Skeletal muscle cell (primary cell): ENCODE measurements at places on chromosomes 6 and 20.

- no peak for DNase-seq
These were observed 1.1 kb downstream of the EIF2S2 start for GRCh38 chr20:34110745-34111641.

GRCh38 chr6:101703311-101703710 lies 309.8 kb downstream of the GRIK2 start:
- no peak for DNase-seq

DNA sequence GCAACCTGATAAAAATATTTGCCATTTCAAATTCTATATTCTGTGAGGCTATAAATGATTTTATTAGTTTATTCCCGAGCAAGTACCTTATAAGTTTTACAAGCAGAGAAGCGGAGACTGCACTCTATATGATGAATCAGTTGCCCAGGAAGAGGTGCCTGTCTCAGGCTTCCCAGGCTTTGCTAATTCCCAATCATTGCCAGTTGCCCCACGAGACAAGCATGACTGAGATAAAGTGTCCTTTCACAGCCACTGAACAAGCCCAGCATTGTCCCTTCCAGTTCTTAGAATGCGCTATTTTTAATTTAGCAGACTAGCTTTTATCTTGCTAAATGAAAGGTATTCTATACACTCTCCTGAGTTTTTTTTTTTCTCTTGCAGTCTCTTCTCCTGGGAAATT lies 260.7 kb downstream of the ALDH8A1 start:
- no peak for DNase-seq

- DNase-seq: no peak
These were observed 148.7 kb upstream of the JARID2 start for GRCh38 chr6:15096894-15097837.
